ENCODE measurements at places on chromosomes 1 and 21. TPM values are rescaled to one million over a fixed set of nuclear protein-coding genes. Genes with fewer than 3 reads are reported as not detected.

DNA sequence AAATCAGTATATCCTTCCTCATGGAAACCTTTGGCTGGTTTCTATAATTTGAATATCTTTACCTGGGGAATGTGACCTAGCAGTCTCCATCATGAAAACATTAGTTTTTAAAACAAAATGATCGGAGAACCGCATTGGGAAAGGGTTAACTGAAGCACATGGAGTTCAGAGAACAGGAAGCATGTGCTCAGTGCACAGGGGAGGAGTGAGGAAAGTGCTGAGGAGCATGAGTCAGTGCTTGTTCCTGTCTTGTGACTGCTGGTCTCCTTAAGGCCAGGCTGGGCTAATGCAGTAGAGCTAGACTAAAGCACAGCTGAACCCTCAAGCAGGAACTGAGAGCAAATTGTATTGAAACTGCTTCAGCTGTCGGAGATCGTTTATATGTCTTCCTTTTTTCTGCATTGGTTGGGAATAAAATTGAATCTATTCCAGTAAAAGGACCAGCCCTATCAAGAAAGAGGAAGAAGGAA lies 5.8 kb downstream of the IFI16 start:
- peak; percentile 99 for ATAC-seq

- ATAC-seq, result no peak
Observed at GRCh38 chr1:7541629-7542028, 229.5 kb upstream of the VAMP3 start.

DNA sequence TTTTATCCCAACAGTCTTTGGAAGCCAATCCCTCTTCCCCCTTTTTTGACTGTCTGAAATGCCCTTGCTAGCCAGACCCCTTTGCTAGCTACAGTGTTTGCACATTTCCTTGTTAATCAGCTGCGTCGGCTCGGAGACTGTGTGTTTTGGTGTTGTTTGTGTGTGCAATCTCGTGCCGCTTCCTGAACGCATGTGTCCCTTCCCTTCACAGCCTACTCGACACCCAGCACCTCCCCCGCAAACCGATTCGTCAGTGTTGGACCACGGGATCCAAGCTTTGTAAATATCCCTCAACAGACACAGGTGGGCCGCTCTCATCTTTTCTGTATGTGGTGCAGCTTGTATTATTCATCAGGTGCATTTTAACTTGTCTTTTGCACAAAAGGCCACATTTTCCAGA lies 298.7 kb downstream of the TM2D1 start:
- ATAC-seq, result no peak

GRCh38 chr1:154466921-154467417 lies 35.0 kb upstream of the TDRD10 start:
- no peak for ATAC-seq

- ATAC-seq, result no peak
Observed at GRCh38 chr1:12614402-12615158, 3.4 kb downstream of the DHRS3 start.

GRCh38 chr1:168626326-168626725 lies 49.9 kb downstream of the XCL1 start:
- no peak for ATAC-seq

DNA sequence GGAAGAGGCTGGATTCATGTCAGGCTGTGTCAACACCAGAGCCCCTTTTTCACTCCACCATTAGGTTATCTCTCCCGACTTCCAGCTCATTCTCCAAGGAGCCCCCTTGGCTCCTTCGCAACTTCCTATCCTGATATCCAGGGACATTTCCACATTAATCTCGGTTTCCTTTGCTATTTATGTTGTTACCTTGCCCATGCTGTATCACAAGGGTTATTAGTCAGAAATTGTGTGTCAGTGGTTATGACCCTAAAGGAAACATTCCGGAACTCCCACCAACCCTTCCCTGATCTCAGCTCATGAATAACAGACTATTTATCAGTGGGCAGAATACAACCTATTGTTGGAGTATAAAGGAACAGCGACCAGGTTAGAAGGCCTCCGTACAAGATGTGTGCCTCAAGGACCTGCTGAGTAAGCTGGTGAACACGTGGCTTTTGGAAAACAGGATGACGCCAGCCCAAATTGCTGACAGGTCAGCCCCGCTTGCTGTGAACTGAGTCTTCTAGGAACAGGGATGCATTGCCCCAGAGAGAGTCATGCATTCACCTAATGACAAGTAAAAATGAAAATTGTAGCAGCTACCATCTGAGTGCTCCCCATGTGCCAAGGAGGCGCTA lies 121.5 kb downstream of the PLPP3 start:
- peak; percentile 20 for ATAC-seq

DNA sequence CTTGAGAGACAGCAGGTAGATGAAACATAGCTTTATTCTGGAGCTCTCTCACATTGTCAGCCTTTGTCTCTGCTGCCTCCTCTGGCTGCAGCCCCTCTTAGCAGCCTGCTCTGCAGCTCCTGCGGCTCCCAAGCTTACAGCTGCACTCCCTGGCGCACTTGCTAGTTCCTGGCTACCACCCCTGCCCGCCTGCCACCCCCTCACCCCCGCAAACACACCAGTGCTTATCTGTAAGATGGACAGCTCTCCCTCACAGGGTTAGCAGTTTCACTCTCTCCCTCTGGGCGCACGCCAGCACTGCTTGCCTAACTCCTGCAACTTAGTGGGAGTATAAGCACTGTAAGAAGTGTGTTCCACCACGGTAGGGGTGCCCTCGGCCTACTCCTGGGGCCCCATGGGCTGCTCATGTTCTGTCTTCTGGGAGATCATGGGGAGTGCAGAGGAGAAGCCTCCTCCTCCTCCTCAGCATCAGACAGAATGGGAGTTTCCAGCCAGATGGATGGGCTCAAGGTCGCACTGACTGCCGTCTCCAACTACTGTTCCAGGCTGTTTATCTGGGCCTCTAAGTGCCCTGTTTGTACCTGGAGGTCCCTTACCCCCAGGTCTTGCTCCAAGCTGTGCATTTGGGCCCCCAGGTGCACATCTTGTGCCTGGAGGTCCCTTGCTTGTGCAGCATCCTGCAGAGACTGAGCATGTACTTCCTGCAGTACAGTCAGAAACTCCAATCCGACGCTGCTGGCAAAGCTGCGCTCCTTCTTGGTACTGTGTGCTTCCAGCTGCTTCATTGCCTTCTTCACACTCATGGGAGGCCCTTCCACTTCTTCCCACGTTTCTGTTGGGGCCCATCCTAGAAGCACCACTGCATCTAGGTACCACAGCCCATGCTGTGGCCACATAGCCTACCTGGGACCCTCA lies 1388.1 kb downstream of the AMY1C start:
- no peak for ATAC-seq

- ATAC-seq, result no peak
Observed at GRCh38 chr21:39775816-39776215, 30.8 kb downstream of the IGSF5 start.

- ATAC-seq, result no peak
Observed at GRCh38 chr1:178540204-178540603, 27.3 kb downstream of the TEX35 start.

DNA sequence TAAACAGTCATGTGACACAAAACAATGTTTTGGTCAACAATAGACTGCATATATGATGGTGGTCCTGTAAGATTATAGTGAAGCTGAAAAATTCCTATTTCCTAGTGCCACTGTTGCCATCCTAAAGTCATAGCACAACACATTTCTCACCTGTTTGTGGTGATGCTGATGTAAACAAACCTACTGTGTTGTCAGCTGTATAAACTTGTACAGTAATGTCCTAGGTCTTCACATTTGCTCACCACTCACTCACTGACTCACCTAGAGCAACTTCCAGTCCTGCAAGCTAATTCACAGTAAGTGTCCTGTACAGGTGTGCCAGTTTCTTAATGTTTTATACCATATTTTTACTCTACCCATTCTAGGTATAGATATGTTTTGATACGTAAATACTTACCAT lies 326.1 kb upstream of the USP24 start:
- no peak for ATAC-seq

DNA sequence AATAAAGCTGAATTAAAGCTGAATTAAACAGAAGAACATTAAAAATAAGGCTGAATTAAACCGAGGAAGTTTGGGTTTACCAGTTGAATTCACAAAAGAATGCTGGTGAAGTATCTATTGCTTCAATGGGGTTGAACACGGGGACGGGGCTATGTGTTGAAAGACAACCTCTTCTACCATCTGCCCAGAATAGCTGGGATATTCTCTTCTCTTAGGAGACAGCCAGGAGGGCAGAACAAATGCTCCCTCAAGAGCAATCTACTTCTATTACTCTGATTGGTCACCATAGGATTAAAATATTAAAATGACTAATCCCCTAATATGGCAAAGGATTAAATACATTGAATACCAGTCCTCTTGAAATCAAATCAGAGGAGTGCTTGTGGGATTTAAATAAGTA lies 68.4 kb downstream of the LPGAT1 start:
- ATAC-seq, result no peak

- ATAC-seq, result no peak
Observed at GRCh38 chr1:101174722-101175121, 62.1 kb upstream of the S1PR1 start.

DNA sequence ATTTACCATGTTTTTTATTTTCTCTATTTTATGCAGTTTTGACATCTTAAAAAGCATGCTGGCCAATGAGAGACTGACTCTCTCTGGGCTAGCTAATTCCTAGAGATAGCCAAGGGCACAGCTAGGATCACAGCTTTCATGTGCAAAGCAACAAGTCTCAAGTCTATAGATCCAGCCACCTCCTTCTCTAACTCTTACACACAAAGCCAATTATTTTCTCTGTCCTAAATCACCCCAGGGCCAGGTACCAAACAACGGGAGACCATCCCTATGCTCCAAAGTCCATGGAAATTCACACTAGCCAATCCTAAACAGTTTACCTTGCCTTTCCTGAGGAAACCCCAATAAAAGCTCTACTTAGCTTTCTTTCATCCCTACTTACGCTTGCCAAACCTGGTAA lies 38.0 kb downstream of the ARHGAP29 start:
- ATAC-seq, result no peak

GRCh38 chr1:17856496-17857108 lies 101.5 kb downstream of the ACTL8 start:
- no peak for ATAC-seq

DNA sequence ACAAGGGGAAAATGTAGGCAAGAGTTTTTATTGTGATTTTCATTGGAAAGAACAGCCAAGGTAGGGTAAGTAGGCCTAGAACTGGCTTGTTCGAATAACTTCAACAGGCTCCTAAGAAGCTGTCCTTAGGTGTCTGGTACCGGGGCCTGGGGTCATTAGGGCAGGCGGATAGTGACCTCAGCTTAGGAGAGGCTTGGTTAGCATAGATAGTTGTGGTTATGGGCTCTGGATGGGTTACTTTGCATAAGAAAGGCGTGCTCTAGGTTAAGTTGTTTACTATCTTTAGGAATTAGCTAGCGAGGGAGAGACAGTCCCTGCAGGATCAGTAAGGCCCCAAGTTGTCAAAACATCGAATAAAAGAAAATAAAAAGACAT lies 20.7 kb upstream of the HPCAL4 start:
- no peak for ATAC-seq

GRCh38 chr1:234631721-234632125 lies 21.7 kb upstream of the IRF2BP2 start:
- ATAC-seq, result peak; percentile 25

- ATAC-seq, result no peak
Observed at GRCh38 chr1:200918006-200918405, 23.3 kb downstream of the INAVA start.

DNA sequence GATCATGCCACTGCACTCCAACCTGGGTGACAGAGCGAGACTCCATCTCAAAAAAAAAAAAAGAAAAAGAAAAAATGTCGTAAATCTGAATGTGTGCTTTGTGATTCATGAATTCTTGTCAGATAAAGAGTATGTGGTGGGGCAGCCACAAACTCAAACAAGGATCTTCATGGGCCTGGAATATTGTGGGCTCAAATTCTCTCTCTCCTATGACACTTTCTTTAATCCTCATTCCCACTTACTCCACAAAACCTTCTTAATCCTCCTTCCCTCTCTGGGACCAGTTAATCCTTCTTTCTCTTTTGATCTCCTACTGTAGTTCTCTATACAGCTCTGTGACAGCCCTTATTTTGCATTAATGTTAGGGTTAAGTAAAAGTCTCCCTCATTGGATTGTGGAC lies 112.3 kb downstream of the AK5 start:
- ATAC-seq, result no peak

GRCh38 chr1:51568231-51568935 lies 48.5 kb upstream of the OSBPL9 start:
- ATAC-seq, result no peak

GRCh38 chr1:23210351-23210785 lies 6.9 kb downstream of the HTR1D start:
- ATAC-seq, result peak; percentile 22

- no peak for ATAC-seq
Observed at GRCh38 chr1:192571668-192572067, 3.9 kb upstream of the RGS1 start.

GRCh38 chr21:33256019-33256418 lies 10.1 kb upstream of the IL10RB start:
- no peak for ATAC-seq

DNA sequence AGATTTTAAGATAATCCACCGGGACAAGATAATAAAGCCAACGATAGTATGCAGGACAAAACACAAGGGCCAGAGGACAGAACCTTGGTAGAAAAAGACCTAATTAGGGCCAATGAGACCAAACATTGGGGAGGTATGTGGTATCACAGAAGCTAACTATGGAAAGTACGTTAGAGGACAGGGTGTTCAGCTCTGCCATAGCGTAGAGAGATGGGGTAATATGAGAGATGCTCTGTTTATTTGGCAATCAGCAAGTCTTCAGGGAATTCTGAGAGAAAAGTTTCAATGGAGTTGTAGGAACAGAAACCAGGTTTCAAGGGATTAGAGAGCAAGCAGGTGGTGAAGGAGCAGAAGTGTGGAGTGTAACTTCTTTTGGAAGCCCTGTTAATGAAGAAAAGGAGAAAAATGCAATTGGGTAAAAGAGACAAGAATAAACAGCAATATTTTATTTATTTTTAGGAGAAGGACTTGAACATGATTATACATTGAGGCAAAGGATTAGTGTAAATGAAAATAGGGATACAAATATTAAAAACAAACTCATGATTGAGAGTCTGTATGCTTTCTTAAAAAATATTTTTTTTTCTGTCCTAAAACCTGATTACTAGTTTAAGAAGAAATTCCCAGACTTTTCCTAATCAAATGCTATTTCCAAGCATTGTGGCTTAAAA lies 24.0 kb downstream of the EEIG2 start:
- ATAC-seq, result no peak

ZNF648 gene
- total RNA-seq, result 0.08 TPM

NUP210L gene
- total RNA-seq, result 0.04 TPM

MRAP gene
- total RNA-seq, result not detected

KRTAP19-8 gene
- not detected for total RNA-seq

KIF21B gene
- 0.52 TPM for total RNA-seq

ZFYVE9 gene
- total RNA-seq, result 12.1 TPM

CCDC181 gene
- total RNA-seq, result not detected

MARK1 gene
- 6.1 TPM for total RNA-seq

RASAL2 gene
- 19.2 TPM for total RNA-seq

ICOSLG gene
- 2.6 TPM for total RNA-seq

F3 gene
- 18.4 TPM for total RNA-seq

HIPK1 gene
- total RNA-seq, result 41.6 TPM

SH2D1B gene
- total RNA-seq, result 3.4 TPM

KRTAP21-2 gene
- total RNA-seq, result not detected

GJC2 gene
- total RNA-seq, result 0.44 TPM

Measured in esophagus mucosa (tissue), 1 donor.